ENCODE measurements at places on chromosomes 11 and 22.

DNA sequence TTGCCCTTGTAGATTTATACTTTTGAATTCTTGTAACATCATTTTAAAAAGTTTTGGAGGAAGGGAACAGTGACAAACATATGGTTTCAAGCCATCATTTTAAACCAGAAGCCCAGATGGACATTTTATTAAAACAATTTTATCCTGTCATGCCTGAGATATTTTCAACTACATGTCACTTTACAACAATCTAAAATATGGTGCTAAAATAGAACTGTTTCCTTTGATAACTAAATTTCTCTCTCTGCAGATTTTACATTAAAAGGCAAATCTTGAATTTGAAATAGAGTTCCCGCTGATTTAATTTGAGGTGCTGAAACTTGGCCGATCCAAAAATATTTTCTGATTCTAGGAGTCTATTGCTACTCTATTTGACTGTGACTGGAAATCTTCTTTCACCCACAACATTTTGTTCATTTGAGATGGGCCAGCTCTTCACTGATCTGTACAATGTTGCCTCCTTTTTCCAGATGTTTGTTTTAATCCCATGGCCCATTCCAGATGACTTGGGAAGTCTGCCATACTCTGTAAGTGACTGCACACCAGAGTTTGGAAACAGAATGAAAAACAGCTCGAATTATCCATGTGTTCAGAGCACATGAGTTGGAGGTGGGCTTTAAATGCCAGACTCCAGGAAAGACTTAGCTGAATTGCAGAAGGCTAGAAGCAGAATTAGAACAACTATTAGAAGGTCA lies 402.5 kb downstream of the TMEM135 start:
- no peak for DNase-seq

- DNase-seq = no peak
These were observed 7.1 kb upstream of the RASD2 start for GRCh38 chr22:35533365-35534029.

DNA sequence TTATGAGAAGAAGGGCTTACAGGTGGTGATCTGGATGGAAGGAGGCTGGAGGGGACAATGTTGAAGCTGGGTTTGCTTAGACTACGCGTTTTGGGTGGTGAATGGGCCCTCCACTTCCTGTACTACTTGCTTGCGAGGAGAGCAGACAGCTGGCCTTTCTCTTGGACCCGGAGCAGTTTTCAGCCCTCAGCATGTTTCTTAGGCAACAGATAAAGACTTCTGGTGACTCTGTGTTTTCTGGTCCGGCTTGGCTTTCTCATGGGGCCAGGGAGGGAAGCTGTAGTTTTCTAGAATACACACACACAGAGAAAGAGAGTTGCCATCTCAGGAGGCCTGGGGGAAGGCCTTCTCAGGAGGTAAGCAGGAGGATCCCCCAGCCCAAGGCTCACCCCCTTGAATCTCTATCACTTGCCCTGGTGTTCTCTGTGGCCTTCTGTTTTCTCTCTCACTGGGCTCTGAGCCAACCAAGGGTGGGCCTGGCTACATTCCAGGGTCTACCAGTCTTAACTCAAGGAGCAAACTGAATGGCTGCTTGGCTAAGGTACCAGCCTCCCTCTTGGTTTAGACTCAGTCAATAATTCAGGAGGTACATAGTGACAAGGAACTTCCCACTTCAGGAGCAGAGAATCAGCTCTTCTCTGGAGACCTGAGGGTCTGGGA lies 2.4 kb downstream of the CCS start:
- DNase-seq = peak; percentile 72

GRCh38 chr22:42637555-42637954 lies 2.8 kb downstream of the ATP5MGL start:
- DNase-seq = no peak

DNA sequence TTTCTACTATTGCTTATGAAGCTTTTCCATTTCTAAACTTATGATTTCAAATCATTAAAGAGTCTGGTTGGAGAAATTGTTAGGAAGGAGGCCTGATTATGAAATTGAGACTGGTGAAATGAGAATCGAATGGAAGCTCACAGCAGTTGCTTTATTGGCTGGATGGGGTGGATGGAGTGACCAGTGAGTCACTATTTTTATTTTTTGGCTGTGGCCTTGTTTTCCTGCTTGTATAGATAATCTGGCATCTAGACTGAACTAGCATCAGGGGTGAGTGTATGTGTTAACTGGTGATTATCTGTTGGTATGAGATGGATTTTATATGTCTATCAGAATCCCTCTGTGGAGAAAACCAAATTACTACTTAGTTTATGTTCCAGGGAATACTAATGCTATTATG lies 36.2 kb downstream of the UVRAG start:
- no peak for DNase-seq

GRCh38 chr22:42184852-42185251 lies 54.2 kb upstream of the CYP2D6 start:
- no peak for DNase-seq

- no peak for DNase-seq
These were observed 27.1 kb upstream of the SLC22A12 start for GRCh38 chr11:64563966-64564365.

DNA sequence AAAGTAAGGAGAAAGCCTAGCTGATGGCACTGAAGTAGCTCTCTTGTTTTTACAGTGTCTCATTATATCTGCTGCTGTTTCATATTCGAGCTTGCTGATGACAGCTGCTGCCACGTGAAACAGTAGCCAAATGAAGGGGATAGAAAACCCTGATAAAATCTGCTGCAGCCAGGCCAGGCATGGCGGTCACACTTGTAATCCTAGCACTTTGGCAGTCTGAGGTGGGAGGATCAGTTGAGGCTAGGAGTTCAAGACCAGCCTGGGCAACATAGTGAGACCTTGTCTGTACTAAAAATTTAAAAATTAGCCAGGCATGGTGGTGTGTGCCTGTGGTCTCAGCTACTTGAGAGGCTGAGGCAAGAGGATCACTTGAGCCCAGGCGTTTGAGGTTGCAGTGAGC lies 13.4 kb downstream of the IFT46 start:
- DNase-seq = no peak

DNA sequence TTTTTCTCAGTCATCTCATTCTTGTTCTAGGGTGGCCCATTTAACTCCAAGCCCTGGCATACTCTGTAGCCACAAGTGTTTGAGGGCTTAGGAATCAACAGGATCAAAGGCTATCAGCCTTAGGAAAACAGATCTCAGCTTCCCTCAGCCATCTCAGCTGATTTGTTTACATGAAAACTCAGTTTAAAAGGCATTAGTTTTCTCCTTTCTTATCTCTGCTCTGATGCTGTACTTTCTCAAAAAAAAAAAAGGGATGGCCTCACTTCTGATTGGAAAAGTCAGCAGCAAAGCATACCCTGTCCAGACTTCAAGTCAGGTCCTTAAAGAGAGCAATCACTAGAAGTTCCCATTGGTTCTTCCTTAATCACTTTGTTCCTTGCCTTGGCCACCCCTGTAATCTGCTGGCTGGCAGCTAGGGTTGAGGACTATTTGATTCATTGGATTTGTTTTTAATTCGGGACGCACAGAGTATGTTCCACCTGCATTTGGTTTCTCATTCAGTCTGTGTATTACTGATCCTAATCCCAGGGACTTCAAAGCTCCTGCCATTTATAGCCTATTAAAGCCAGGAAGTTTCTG lies 102.8 kb downstream of the EXT2 start:
- no peak for DNase-seq

GRCh38 chr11:117187007-117187406 lies 8.5 kb downstream of the SIDT2 start:
- no peak for DNase-seq

GRCh38 chr11:107665018-107665417 lies 46.8 kb downstream of the SLN start:
- DNase-seq = no peak

GRCh38 chr11:92867913-92868619 lies 101.4 kb upstream of the MTNR1B start:
- no peak for DNase-seq

Measured in K562 (cell line).